ENCODE measurements at places on chromosomes 6 and 20. TPM values are rescaled to one million over a fixed set of nuclear protein-coding genes. Genes with fewer than 3 reads are reported as not detected.

The KLHDC3 gene
- 64.5 TPM for total RNA-seq

The TP53INP2 gene
- 11.2 TPM for total RNA-seq

The MYT1 gene
- total RNA-seq, result 0.09 TPM

The MCHR2 gene
- not detected for total RNA-seq

The HMGCLL1 gene
- total RNA-seq, result 1.4 TPM

The SPATA25 gene
- 1.3 TPM for total RNA-seq

The MLIP gene
- not detected for total RNA-seq

The MATN4 gene
- total RNA-seq, result not detected

The MCCD1 gene
- not detected for total RNA-seq

The TLDC2 gene
- not detected for total RNA-seq

The PARD6B gene
- total RNA-seq, result 50.5 TPM

The LRRC73 gene
- total RNA-seq, result 3.1 TPM

GRCh38 chr6:81589465-81590313 is 162.8 kb downstream of the TENT5A start:
- no peak for DNase-seq

- no peak for DNase-seq
Observed at GRCh38 chr6:118706702-118707101, 55.3 kb upstream of the CEP85L start.

DNA sequence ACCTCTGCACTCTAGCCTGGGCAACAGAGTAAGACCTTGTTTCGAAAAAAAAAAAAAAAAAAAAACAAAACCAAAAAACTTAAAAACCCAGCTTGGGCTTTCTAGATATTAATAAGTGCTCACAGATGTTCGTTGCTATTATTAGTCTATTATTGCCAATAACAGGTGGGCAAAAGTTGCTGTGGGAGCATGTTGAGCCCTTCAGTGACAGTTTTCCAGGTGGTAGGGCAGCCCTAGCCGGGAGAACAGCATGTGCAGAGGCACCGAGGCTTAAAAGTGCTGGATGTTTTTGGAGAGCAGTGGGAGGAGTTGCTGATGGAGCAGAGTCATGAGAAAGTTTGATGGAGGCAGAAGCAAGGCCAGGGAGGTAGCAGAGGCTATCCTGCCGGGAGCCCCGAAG is 4.4 kb downstream of the PPP1R16B start:
- DNase-seq, result no peak

DNA sequence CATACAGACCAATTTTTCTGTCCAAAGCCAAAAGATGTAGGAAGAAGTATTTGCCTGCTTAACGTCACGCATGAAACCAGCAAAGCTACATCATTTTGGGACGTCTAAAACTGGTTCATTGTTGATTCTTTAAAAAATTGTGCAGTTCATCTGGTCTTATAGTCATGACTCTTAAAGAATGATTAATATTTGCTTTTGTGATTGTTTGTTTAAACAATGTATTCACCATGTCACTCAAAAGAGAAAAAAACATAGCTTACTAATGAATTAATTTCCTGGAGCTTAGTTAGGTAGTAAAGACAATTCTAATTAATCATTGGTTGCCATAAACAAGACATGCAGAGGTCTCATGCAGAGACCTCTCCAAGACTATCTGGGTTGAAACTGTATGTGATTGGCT is 157.3 kb downstream of the RPS12 start:
- DNase-seq, result no peak

DNA sequence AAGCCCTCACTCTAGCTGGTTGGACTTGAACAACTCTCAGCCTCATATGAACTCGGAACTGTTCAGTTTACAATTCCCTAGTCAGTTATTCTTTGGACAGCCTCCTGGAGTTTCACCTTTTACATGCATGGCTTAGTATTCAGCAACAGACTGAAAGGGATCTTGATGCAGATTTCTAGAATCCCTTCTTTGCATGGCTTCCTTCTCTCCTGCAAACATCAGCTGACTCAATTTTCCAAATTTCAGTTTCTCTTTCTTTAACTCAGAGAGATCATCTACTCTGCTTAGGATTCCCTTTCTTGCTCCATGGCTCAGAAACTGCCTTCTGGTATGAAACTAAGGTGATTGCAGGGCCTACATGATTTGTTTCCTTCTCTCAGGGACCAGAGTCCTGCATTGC is 99.6 kb downstream of the CEP57L1 start:
- DNase-seq, result no peak

- no peak for DNase-seq
Observed at GRCh38 chr20:52924411-52925271, 47.5 kb upstream of the TSHZ2 start.

GRCh38 chr20:62662422-62662821 is 20.1 kb downstream of the SLCO4A1 start:
- no peak for DNase-seq

DNA sequence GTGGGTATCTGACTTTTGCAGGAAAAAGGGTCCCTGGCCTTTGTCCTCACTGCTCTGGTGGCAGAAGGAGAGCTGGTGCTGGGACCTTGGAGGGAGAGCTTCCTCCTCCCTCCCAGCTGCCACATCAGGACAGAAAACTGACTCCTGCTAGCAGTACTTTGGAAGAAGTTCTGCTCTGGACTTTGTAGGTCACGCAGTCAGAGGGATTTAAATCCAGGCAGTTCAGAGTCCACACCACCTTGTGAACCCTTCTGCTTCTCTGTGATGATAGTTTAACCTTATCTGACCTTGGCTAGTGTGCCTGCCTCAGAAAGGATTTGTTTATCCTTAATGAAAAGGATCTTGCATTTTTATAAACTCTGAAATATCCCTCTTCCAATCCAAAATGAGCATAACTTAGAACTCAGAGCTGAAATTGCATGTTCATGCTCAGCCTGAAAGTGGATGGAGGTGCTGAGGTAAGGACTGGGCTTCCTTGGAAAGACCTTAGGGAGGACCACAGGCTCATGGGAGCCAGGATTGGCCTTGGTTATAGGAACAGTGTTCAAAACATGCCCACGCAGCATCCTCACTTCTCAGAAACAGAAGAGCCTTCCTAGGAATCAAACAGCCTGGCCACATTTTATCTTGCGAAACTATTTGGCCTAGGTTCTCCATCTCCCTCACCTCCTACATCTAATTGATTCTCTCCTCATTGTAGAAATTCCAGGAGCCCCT is 123.9 kb upstream of the SASH1 start:
- DNase-seq, result no peak

DNA sequence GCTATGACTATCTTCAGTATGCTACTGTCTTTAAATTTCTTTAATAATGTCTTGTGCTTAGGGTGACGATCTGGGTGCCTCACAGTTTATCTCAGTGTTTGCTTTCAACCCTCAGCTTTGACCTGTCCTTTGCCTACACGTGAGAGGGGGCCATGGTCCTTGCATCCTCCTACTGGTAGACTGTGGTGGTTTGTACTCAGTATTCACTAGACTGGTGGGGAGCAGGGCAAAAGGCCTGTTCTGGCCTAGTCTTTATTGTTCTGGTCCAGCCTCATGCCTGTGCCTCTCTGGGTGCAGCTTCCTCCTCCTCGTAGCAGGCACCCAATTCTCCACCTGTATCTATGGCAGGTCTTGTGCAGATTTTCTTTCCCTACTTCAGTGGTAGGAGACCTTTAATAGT is 354.9 kb downstream of the CD109 start:
- DNase-seq, result no peak

DNA sequence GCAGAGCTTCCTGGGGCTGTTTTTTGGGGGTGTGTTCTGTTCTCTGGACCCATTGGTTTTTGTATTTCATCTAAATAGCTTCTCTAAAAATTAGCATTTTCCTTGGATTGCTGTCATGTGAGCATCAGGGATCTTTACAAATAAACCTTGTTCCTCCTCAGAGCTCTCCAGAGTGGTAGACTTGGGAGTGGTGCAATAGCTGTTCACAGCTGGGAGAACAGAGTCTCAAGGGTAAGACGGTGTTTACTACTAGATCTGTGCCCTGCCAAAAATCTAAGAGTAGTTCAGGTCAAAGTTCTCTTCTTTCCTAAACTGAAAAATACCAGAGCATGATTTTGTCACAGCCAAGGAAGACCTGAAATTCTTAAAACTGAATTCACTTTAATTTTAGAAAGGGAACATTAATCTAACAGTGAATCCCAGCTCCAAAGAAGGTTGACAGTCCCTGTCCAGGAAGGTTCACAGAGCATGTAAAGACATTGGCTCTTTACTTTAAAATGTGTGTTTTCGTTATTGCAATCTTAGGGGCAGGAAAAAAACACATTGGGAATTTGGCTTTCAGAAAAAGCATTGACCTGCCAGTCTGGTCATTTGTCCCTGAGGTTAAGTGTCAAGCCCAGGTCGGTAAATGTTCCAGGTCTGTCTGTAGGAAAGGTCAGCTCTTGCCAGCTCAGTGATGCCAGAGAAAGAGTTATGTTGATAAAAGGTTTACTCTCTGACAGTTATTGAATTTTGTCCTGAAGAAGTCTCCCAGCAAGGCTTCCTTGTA is 43.3 kb downstream of the VAPB start:
- DNase-seq, result no peak

GRCh38 chr6:84910906-84911607 is 146.7 kb upstream of the TBX18 start:
- no peak for DNase-seq

DNA sequence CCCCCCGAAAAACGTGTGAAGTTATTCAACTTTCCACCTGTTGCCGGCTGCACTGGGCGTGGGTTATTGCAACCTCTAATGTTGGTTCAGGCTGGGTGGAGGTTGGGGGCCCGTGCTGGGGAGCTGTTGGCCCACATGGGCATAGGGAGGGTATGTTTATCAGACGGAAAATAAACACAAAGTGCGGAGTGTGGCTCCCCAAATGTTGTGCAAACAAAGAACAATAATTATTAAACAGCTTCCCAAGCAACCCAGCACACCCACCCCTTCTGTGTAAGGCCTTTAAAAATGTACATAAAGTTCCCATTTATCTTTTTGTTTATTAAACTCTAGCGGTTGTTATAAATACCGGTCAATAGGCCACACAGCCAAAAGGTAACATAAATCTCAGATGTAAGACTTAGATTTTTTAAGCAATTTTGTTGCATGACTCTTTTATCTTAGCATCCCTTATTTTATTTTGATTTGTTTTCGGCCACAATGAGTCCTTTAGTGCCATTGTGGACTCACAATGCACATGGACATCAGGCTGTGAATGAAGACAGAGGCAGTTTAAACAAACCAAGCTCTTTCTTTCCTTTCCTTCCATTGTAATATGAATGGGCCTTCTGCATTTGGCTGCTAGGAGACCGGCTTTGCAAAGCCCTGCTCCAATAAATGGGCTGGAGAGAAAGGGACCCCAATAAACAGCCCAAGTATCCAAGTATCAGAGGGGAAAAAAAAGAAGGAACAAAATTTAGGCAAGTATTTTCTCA is 6.9 kb upstream of the DLL1 start:
- no peak for DNase-seq

GRCh38 chr20:39851459-39851858 is 837.6 kb downstream of the MAFB start:
- no peak for DNase-seq

- no peak for DNase-seq
Observed at GRCh38 chr20:13029687-13030375, 21.1 kb downstream of the SPTLC3 start.

DNA sequence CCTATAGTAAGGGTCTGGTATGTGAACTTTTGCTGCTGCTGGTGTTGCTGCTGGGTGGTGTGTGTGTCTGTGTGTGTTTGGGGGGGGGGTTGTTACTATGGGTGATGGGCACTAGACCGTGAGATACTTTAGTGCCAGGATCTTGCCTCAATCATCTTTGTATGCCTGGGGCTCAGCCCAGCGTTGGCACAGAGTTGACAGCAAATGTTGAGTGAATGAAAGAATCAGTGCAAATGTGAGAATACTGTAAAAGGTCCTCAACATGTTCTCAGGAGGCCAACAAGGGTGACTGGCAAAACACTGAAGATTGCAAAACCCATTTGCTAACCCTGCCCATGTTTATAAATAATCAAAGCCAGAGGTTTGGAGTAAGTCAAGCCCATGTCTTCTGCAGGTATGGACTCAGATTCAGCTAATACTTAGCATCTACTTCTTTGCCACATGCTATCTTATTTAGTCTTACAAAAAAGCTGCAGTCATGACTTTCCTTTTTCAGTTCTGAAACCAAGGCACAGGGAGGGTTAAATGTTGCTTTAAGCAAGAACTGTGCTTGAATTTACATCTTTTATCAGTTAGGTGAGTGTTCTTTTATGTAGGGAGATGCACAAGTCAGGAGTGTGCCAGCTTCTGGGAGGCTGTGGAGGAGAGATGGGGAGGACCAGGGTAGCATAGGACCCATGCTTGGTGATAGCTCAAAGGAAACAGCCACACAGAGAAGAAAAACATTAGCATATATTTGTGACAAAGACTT is 125.3 kb upstream of the SPACA1 start:
- no peak for DNase-seq

DNA sequence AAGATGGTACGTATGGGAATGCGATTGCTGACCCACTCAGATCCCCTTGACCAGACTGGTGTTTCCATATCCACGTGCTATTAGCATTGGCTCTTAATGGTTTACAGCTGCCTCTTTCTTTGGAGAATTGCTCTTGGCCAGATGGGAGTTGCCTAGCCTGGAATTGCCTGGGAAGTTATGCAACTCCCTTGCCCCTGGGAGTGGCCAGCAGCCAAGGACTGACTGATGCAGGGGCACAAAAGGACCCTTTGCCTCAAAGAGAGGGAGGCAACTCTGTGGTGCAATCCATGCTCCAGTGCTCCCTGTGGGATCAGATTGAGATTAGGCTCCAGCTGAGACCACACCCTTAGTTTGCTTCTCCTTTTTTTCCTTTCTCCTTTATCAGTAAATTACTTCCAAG is 203.5 kb upstream of the JAG1 start:
- no peak for DNase-seq

DNA sequence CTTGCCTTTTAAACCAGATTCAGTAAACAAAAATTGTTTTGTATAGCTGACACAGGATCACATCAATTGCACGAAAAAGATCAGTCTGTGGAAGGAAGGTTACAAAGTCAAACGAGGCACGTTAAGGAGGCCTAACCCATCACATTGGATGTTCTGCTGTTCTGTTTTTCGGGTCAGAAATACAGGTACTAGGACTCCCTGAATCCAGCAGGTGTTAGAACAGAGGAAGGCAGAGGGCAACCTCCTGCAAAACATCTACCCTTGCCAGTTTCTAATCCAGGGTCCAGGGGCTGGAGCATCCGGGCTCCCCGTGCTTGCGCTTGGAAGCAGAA is 64.6 kb downstream of the PLG start:
- DNase-seq, result no peak

DNA sequence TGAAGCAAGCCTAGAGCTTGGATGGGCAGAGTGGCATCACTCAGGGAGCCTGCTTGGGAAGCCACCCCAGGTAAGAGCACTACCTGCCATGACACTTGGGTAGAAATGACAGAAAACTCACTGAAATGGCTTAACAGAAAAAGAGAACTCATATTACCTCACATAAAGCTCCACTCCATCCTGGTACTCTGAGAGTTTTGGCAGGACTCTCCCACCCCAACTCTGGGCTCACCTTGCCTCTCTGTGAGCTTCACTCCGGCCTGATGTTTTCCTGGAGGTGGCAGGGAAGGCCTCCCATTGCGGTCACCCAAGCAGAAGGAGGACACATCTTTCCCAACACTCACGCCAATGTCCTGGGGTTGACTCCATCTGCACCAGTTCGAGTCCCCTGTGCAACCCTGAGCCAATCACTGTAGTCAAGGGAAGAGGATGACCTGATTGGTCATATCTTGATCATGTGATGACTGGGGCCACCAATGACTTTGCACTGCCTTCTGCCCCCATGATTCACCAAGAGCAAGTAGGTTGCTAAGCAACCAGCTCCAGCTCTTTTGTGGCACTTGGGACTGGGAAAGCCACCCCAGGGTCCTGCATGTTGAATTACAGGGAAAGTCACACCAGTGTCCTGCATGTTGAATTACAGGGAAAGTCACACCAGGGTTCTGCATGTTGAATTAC is 446.1 kb upstream of the SULF2 start:
- no peak for DNase-seq

Data from upper lobe of left lung (tissue), 6 donors.